ENCODE measurements at places on chromosomes 12 and 14.
A peak's percentile ranks its signal among the peaks of the same experiment; 100 is the strongest.

- DNase-seq, result no peak
Measured at GRCh38 chr12:80837342-80837978, 100.3 kb downstream of the LIN7A start.

- DNase-seq, result no peak
Measured at GRCh38 chr12:16603916-16604575, 1.9 kb downstream of the LMO3 start.

DNA sequence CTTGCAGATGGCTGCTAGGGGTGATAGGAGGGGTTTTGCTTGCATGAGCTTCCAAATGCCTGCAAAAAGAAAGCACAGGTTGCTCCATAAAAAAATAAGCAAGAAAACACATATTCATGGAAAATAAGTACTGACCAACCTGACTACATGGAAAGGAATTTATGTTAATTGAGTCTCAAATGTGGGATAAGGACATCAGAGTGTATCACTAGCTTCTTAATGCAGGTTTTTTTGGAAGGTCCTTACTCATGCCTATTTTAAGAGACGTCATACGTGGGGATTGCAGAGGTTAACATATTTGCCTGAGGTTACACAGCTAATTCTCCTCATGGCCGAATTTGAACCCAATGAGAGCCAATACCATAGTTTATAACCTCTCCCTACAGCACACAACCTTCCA is 116.2 kb downstream of the ASCL1 start:
- no peak for DNase-seq

DNA sequence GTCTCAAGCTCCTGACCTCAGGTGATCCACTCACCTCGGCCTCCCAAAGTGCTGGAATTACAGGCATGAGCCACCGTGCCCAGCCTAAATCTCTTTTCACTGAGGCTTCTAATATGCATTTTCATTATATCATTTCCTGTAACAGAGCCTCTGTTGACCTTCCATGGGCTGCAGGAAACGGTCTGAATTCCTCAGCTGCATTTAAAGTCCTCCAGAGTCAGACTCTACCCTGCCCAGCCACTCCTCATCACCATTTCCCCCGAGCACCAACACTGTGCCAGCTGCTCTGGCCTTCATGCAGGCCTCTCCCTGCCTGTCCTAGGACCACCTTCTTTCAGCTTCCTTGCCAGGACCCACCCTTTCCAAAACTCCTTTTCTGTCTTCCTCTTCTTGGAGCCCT is 9.8 kb upstream of the NFKBIA start:
- no peak for DNase-seq

DNA sequence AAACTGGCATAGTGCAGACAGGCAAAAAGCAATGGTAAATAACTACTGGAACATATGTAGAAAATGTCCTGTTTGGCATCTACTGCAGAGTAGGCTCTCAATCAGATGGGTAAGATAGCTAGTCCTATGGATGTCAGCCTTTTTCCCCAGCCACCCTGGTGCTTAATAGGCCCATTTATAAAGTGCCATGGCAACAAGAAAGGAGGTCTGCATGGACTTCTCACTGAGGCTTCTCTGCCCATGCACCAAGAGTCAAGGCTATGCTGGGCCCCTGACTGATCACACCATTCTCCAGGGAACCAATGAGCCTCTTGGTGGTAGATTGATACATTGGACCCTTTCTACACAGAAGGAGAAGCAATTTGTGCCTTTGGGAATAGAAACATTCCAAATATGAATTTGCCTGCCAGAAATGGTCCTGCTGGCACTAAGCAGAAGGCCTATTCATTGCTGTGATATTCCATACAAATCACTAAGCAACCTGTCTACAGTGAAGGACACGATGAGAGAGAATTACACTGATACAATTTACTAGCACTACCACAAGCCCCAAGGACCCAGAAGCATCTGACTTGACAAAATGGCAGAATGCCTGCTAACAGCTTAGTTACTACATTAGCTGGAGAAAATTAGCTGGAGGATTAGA is 43.8 kb downstream of the RESF1 start:
- no peak for DNase-seq

DNA sequence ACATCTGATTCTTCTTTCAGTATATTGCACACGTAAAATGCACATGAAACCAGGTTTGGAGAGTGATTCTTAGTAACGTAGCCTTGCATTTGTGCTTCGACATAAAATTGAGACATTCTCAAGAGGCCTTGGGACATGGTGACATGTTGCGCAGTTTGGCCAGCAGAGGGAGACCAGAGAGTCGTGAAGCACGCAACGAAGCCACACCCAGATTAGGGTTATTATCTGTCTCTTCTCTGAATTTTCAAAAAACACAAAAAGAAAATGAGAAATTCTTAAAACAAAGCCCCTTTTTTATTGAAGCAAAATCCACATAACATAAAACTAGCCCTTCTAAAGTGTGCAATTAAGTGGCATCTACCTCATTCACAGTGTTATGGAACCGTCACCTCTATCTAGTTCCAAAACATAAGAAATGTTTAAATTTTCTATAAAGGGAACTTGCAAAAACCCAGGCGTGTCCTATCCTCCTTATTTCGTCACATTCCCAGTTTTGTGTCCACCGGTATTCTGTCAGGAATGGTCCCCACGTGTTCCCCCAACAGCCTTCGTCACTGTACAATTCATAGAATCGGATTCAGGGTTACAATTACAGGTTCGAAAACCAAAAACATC is 108.8 kb upstream of the ATF7IP start:
- DNase-seq, result no peak

- no peak for DNase-seq
Measured at GRCh38 chr14:51929166-51929565, 60.2 kb upstream of the RTRAF start.

DNA sequence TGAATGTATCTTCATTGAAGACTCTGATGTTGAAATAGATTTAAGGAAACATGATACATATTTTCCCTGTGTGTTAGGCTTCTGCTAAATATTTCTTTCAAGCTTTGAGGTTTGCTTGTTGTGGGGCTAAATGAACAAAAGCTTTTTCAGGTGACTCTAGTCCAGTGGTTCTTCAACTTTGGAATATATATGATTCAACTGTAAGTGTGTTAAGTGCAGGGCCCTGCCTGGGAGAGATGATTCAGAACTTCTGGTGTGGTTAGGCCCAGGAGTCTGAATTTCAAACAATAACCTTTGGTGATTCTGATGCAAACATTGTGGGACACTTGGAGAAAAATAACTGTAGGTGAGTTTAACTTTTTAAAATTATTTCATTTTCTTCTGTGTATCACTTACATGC is 93.0 kb downstream of the TRHDE start:
- DNase-seq, result no peak

GRCh38 chr12:76755829-76756379 is 8.0 kb upstream of the ZDHHC17 start:
- no peak for DNase-seq

DNA sequence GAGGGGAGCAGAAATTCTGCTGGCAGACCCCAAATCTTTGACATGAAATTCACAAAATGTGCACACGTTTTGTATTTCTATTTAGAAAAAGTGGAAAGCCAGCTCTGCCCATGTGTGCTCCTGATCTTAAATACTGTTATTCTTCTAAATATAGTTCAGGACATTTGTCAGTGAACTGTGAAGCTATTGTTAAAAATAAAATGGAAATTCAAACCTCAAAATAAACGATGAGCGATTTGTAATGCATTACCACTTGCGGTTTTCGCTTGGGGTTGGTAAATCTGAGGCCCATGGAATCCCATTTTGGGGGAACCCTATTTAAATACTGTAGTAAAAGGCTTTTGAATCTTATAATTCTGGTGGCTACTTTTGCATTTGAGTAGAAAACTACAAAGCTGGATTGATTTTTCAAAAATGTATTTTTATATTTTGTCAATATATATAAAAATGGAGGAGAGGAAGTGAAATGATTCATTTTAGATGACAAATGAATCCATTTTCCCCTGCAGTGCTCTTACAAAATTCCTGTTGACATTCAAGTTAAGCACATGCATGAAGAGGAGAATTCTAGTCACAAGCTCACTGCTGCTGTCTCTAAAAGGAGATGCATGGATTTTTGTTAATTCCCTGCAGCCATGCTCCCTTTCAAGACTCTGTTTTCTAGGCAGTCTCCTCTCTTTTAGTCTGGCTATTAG is 47.1 kb downstream of the FLRT2 start:
- no peak for DNase-seq

- DNase-seq, result no peak
Measured at GRCh38 chr12:4556735-4557530, 5.1 kb upstream of the DYRK4 start.

DNA sequence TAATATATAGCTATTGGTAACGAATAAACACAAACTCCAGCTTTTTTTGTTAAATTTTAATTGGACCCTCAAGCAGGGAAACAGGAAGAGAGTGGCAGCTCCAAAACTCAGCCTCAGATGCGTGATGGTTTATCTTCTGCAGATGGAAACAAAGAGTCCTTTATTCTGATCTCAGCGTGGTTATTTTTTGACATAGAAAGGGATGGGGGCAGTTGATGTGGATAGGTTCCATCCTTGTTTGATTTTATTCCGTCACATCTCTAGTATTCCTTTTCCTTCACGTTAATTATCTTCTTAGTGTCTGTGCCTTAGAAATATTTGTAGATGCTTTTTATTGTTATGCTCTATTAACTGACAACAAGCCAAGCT is 447.6 kb upstream of the SEL1L start:
- no peak for DNase-seq

- DNase-seq, result no peak
Measured at GRCh38 chr14:24403294-24403998, 4.6 kb downstream of the NYNRIN start.

DNA sequence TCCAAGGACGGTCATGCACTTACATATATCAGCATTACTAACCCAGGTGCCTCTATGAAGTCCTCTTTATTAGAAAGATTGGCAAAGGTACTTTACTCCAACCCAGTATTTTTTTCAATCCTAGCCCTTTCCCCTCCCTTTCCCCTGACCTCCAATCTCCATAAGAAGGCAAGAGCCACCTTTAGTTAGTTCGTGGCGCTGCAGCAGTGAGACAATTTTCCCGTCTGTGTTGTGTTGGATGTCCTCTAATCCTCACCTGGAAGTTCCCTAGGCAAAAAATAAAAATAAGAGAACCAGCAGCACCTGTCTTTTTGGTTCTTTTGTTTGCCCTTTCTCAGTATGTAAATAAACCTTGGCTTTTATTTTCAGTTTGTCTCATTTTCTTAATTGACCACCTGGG is 439.6 kb upstream of the LRFN5 start:
- no peak for DNase-seq

GRCh38 chr12:66537876-66538275 is 141.0 kb downstream of the GRIP1 start:
- no peak for DNase-seq

DNA sequence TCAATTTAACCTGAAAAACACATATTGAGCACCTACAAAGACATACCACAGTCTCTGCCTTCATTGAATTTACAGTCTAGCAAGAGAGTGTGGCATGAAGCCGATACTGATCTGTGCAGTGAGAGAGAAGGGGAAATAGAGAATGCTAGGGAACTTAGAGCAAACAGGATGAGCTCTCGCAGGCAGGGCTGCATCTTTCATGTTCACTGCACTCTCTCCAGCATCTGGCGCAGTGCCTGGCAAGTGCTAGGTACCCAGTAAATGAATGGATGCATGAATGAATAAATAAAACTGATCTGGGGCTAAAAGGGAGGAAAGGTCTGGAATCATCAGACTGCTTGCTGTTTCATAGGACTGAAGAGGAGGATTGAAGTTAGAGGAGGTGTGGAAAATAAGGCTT is 256.5 kb upstream of the NPAS3 start:
- no peak for DNase-seq

GRCh38 chr14:88929656-88930436 is 105.4 kb downstream of the TTC8 start:
- DNase-seq, result no peak

- no peak for DNase-seq
Measured at GRCh38 chr14:53735916-53736315, 220.7 kb downstream of the BMP4 start.

DNA sequence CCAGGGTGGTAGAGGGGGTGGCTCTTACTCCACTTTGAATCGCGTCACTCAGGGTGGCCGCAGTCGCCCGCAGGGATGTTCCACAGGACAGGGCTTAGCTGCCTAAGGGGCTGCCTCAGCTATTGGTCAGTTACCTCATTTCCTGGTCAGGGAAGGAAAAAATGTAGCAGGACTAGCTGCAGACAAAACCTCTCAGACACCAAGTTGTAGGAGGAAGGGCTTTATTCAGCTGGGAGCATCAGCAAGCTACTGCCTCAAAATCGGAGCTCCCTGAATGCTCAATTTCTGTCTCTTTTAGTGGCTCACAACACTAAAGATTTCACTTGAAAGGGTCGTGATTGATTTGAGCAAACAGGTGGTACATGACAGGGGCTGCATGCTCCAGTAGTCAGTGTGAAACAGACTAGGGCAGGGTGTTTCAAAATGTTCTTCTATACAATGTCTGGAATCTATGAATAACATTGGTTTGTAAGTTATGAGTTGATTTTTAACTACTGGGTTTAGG is 6.4 kb upstream of the CLEC6A start:
- DNase-seq, result no peak

DNA sequence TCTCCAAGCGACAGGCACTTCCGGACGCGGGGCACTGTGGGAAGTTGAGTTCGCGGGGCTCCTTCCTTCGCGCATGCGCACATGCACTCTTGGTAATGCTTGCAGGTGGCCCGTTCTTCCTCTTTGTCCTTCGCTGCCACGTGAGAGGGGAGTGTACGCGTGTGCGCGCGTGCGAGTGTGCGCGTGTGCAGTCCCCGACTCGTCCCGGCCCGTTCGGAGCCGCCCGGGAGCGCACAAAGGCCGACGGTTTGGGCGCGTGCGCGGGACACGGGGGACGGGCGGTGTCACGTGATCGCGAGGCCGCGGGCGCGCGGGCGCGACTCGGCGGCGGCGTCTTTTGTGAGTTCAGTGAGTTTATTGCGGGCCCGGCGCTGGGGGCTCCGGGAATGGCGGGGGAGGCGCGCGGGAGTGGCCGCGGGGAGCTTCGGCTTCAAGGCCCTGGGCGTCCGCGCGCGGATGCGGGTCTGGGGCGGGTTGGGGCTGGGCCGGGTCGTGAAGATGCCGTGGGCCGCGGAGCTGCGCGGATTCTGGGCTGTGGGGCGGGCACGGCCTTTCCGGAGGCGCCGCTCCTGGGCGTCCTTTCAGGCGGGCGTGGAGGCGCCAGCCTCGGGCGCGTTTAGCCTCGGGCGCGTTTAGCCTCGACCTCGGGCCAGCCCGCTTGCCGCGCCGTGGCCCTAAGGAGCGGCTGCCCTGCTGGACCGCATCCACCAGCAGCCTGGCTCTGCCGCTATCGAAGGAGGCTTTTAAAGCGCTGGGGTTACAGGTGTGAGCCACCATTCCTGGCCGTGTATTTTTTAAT is at the start of gene ZNF84:
TSS of gene ZNF84 (plus strand) at position 303 of the 799 bp plus-strand sequence. CDS start 3,959 bp downstream, outside the sequence.
- peak; percentile 95 for DNase-seq

GRCh38 chr12:57780284-57780897 is 2.2 kb upstream of the TSFM start:
- DNase-seq, result no peak

DNA sequence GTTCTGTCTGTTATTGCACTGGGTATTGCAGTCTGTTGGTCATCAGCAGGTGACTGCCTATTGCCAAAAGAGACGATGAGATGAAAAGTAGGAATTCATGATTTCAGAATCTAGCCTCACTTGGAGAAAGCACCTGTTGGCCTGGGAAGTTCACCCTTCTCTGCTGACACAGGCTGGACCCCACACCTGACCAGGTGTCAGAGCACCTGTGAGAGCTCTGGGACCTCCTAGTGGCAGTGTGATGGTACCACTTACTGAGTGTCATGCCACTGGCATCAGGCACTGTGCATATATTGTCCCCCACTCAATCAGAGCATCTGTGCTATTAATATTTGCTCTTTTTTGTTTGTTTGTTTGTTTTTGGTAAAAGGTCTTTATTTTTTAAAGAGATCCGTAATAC is 68.0 kb downstream of the RASSF3 start:
- no peak for DNase-seq

All from right renal pelvis (tissue), 4 donors.